Activated naive CD4-positive, alpha-beta T cell treated with anti-CD3 and anti-CD28 coated beads for 36 hours (primary cell): ENCODE measurements at places on chromosomes 13 and 19. TPM values are rescaled to one million over a fixed set of nuclear protein-coding genes. Genes with fewer than 3 reads are reported as not detected.

GRCh38 chr13:78601874-78602560 is 1.3 kb downstream of the POU4F1 start:
- no peak for DNase-seq

DNA sequence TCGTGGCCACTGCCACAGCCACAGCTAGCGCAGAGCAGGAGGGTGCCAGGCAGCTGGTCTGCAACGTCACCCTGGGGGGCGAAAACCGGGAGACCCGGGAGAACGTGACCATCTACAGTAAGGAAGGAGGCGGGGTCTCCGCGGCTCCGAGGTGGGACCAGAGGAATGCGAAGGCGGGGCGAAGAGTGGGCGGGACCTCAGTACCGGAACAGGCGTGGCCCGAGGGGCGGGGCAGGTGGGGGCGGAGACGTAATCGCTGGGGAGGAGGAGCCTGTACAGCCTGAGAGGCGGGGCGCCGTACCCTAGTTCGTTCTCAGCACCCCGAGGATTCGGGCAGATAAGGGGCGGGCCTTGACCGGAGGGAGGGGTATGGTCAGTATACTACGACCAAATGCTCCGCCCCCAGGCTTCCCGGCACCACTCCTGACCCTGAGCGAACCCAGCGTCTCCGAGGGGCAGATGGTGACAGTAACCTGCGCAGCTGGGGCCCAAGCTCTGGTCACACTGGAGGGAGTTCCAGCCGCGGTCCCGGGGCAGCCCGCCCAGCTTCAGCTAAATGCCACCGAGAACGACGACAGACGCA is 2.5 kb downstream of the ICAM5 start:
- DNase-seq: peak; percentile 80

DNA sequence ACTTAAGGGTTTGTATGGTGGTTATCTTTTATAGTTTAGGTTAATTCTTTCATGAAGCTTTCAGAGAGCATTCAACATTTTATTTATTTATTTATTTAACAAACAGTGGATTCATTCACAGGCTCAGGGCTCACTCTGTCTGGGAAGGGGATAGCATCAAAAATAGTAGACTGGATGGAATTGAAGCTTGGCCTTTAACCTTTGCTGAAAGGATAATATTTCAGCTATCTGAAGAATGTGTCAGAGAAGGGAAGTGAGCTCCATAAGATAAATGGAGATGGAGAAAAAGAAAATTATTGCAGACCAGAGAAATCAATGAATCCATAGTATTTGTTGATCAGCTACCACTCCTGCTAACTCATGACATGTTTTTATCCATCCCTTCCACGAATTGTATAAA is 305.6 kb downstream of the COG6 start:
- no peak for DNase-seq

DNA sequence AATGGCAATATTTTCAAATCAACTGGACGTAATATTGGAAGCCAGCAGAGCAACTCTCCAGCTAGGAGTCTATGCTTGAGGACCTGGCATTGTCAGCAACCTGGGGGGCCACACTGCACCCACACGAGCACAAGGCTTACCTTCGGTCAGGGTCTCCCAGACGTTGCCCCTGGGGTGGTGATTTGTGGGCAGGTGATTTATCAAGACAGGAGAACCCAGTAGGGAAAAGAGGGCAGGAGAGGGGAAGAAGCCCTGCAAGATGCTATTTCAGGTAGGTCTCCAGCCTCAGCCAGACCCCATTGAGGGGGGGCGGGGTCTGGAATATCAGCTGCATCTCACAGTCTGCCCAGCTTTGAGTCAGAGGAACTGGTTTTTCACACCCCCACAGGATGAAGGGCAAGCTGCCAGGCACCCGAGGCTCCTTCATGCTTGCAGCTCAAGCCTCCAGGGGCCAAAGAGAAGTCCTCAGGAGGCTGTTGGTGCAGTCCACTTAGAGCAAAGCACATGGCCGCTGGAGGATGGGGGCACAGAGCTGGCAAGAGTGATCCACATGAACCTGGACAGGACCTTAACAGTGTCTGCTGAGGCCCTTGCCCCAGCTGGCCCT is 80.9 kb upstream of the UQCRFS1 start:
- no peak for DNase-seq

DNA sequence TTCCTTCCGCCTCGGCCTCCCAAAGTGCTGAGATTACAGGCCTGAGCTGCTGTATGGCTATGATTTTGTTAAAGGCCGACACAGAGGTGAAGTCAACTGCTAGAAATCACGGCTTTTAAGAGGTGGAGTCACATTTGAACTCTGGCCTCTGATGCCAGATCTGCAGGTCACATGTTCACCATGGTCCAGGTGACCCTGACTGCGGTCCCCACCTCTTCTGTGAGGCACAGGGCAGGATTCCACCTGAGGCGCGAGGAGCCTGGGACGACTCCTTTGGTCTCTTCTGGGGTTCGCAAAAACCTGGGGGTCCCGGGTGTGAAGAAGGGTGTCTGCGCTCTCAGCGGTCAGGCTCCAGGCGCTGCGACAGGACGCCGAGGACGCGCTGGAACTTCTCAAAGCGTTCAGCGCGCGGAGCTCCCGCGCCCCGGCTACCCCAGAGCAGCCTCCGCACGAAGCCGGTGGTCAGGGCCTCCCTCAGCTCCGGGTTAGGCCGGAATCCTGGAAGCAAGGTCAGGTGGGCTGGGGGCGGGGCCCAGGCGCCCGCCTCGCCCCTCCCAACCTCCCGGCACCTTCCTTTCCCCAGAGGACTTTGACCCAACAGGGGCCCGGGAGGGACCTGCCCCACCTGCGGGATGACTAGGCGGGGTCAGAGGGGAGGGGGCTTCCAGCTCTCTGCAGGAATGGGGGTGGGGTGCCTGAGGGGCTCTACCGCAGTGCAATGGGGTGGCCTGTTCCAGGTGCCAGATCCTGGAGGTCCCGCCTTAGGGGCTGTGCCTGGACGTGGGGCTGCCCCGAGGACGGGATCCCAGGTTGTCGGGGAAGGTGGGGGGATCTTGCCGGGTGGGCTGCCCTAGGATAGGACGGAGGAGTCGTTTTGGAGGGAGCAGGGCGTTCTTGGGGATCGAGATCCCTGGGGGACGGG is 13.0 kb downstream of the TRIP10 start:
- no peak for DNase-seq

DNA sequence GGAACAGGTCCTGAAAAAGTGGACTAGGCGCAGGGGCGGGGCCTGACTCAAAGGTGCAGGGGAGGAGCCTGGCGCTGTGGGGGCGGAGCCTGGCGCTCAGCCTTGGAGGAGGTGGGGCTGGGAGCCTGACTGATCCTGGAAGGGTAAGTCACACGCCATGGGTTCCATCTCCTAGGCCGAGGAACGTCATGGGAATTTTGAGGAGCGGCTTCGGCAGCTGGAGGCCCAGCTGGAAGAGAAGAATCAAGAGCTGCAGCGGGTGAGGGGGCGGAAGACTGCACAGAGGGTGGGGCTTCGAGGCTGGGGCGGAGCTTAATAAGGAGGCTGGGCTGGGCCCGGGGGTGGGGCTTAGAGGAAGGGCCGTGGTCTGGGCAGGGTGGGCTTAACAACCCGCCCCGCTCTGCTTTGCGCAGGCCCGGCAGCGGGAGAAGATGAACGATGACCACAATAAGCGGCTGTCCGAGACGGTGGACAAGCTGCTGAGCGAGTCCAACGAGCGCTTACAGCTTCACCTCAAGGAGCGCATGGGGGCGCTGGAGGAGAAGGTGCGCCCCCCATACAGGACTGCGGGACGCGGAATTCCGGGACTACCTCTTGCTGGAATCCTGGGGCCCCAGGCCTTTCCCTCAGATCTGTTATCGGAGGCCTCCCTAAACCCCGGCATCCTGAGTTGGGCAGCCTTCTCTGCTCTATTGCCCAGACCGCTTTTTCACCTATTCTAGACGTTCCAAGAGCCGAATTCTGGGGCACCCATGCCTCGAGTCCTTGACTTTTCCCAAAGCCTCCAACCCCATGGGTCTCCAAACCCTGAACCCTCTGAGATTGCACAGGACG is 14.5 kb downstream of the PPFIA3 start:
- peak; percentile 78 for DNase-seq

GRCh38 chr19:2625434-2625833 is 77.1 kb downstream of the GNG7 start:
- DNase-seq: no peak

FSTL3 gene
- 9.3 TPM for total RNA-seq

DNA sequence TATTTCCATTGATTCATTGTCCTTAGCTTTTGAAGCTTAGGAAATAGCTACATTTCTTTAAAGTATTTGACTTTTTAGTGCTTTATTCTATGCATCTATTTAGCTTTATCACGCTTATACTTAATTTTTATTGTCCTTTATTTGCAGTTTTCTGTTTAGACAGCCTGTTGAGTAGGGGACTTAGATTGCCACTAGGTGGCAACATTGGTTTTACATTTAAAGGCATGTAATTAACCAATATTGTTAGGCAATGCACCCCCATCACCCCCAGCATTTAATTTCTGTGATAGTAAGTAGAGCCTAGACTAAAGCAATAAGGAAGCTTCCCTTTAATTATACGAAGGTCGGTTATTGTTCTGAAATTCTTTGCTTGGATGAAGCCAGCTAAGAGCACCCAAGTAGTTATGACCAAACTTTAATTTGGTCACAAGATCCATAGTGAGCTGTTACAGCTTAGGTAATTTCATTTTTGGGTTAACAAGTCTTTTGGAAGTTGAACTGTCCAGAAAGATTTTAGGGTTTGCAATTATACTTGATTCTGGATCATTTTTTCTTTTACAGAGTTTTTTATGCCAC is 36.5 kb downstream of the B3GLCT start:
- no peak for DNase-seq

GRCh38 chr13:20654156-20654555 is 49.3 kb upstream of the IL17D start:
- DNase-seq: no peak

MAMSTR gene
- total RNA-seq: 0.57 TPM

- DNase-seq: no peak
Observed at GRCh38 chr19:35041548-35042055, at the start of gene HPN. HPN (plus strand) TSS chr19:35041721; CDS start chr19:35042507, 786 bp downstream.

GRCh38 chr13:101660711-101661110 is 208.2 kb downstream of the ITGBL1 start:
- no peak for DNase-seq

EFNA2 gene
- not detected for total RNA-seq

TEX101 gene
- not detected for total RNA-seq

CLDN10 gene
- total RNA-seq: not detected

TINCR gene
- total RNA-seq: 0.83 TPM

- no peak for DNase-seq
Observed at GRCh38 chr13:44715287-44716230, 139.4 kb upstream of the TSC22D1 start.

DNA sequence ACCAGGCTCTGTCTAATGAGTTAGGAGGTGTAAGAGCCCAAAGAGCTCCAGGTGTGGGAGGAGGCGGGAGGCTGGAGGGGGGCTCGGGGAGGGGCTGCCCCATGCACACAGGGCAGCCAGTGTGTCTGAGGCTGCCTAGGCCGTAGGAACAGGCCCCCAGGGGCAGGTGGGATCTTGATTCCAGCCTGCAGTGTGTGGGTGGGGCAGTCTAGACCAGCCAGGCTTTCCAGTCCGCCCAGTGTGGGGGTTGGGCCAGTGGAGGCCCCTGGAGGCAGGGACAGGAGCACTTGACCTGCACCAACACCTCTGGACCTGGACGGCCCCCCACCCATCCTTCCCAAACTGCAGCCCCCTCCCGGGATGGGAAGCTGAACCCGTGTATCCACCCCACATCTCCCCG is 5.4 kb upstream of the CAMSAP3 start:
- DNase-seq: no peak

LRRC63 gene
- 0.32 TPM for total RNA-seq

ZNF17 gene
- 4.6 TPM for total RNA-seq
